ENCODE measurements at places on chromosomes 11 and 22. TPM values are rescaled to one million over a fixed set of nuclear protein-coding genes. Genes with fewer than 3 reads are reported as not detected.

- DNase-seq = no peak
- H3K36me3 ChIP-seq = no peaks in the 10 kb centered on the region
- H3K27ac ChIP-seq = no peak overlapping the region
- no peaks in the 10 kb centered on the region for H3K27me3 ChIP-seq
These were observed 32.5 kb downstream of the ALX4 start for GRCh38 chr11:44277196-44278090.

GRCh38 chr11:278001-278951 lies at the start of gene NLRP6:
Gene NLRP6, plus strand, starts transcription at chr11:278407. Its CDS starts 163 bp downstream, at chr11:278570.
- no peak for DNase-seq
- no peak within 1 kb of the TSS for H3K27ac ChIP-seq
- peaks cover 40% of the 10 kb centered on the region for H3K27me3 ChIP-seq
- H3K36me3 ChIP-seq = no peaks in the 10 kb centered on the region

DNA sequence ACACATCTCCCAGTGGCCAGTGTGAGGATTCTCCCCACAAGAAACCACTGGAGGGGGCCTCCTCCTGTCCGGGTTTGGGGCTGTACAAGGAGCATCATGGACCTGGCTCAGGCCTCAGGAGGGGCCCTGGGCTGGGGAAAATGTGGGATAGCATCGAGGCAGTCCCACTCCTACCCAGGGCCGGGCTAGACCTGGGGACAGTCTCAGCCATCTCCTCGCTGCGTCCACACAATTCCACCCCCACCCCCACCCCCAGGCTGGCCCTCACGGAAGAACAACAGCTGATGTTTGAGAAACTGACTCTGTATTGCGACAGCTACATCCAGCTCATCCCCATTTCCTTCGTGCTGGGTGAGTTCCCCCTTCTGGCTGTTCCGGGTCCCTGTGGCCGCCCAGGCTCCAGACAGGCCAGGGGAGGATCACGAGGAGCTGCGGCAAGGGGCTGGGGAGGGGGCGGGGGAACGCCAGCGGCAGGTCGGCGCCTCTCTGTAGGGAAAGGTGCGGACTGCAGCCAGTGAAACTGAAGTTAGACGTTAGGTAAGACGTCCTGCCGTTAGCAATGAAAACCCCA lies 4.8 kb downstream of the BEST1 start:
- H3K4me3 ChIP-seq = peak overlapping the region; percentile 48
- peak; percentile 97 for DNase-seq
- peak overlapping the region; percentile 91 for H3K27ac ChIP-seq
- peaks cover 40% of the 10 kb centered on the region for H3K4me1 ChIP-seq
- H3K27me3 ChIP-seq = no peaks in the 10 kb centered on the region
- peaks cover 18% of the 10 kb centered on the region for H3K36me3 ChIP-seq

GRCh38 chr11:41612415-41612814 lies 153.0 kb upstream of the LRRC4C start:
- H3K4me1 ChIP-seq = no peaks in the 10 kb centered on the region
- H3K4me3 ChIP-seq = no peak overlapping the region
- DNase-seq = no peak
- H3K27me3 ChIP-seq = no peaks in the 10 kb centered on the region
- H3K36me3 ChIP-seq = no peaks in the 10 kb centered on the region
- H3K27ac ChIP-seq = no peak overlapping the region

- peaks cover 68% of the 10 kb centered on the region for H3K36me3 ChIP-seq
- peak overlapping the region; percentile 84 for H3K4me3 ChIP-seq
- peak; percentile 97 for DNase-seq
These were observed 464 bp upstream of the ANKRD13D start for GRCh38 chr11:67288452-67289225.

- no peak overlapping the region for H3K27ac ChIP-seq
- no peaks in the 10 kb centered on the region for H3K36me3 ChIP-seq
- H3K4me3 ChIP-seq = no peak overlapping the region
- no peaks in the 10 kb centered on the region for H3K27me3 ChIP-seq
- no peak for DNase-seq
- no peaks in the 10 kb centered on the region for H3K4me1 ChIP-seq
These were observed 13.4 kb downstream of the LINC01488 start for GRCh38 chr11:69494851-69495250.

DNA sequence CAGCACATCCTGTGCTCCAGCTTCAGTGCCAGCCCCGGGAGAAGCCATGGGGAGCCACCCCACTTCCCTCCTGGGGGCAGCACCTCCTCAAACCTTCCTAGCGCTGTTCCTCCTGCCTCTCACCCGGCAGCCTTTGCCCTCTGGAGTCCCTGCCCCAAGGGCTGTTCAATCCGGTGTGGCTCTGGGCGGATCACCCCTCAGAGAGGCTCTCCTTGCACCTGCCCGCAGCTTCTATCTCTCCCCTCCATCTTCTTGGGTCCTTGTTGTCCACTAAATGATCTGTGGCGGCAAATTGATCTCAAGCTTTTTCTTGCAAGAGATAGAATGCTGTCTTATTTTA lies 18.1 kb upstream of the CDKN1C start:
- H3K4me1 ChIP-seq = peaks cover 44% of the 10 kb centered on the region
- no peaks in the 10 kb centered on the region for H3K27me3 ChIP-seq
- no peak overlapping the region for H3K27ac ChIP-seq
- no peak overlapping the region for H3K4me3 ChIP-seq
- peaks cover 3% of the 10 kb centered on the region for H3K36me3 ChIP-seq
- no peak for DNase-seq

DNA sequence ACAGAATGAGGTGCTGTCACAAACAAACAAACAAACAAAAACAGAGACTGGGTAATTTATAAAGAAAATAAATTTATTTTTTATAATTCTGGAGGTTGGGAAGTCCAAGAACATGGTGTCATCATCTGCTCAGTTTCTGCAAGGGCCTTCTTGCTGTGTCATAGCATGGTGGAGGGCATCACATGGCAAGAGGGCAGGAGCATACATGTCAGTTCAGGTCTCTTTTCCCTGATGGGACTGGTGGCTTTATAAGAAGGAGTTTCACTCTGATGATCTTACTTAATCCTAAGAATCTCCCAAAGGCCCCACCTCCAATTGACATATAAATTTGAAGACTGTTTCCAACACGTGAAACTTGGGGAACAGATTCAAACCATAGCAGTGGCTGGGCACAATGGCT lies 135.7 kb downstream of the NECTIN1 start:
- H3K27me3 ChIP-seq = no peaks in the 10 kb centered on the region
- DNase-seq = no peak
- no peaks in the 10 kb centered on the region for H3K36me3 ChIP-seq
- H3K27ac ChIP-seq = no peak overlapping the region
- peaks cover 44% of the 10 kb centered on the region for H3K4me1 ChIP-seq

GRCh38 chr11:113531575-113532451 lies 56.6 kb upstream of the DRD2 start:
- H3K4me3 ChIP-seq = no peak overlapping the region
- DNase-seq = no peak
- no peaks in the 10 kb centered on the region for H3K4me1 ChIP-seq

- no peak for DNase-seq
- H3K36me3 ChIP-seq = no peaks in the 10 kb centered on the region
- no peak overlapping the region for H3K4me3 ChIP-seq
- H3K4me1 ChIP-seq = no peaks in the 10 kb centered on the region
- H3K27ac ChIP-seq = no peak overlapping the region
These were observed 462.4 kb downstream of the RAB38 start for GRCh38 chr11:87712802-87713202.

GRCh38 chr11:3907590-3907989 lies 52.1 kb downstream of the STIM1 start:
- no peaks in the 10 kb centered on the region for H3K27me3 ChIP-seq
- peaks cover 63% of the 10 kb centered on the region for H3K4me1 ChIP-seq
- no peaks in the 10 kb centered on the region for H3K36me3 ChIP-seq

DNA sequence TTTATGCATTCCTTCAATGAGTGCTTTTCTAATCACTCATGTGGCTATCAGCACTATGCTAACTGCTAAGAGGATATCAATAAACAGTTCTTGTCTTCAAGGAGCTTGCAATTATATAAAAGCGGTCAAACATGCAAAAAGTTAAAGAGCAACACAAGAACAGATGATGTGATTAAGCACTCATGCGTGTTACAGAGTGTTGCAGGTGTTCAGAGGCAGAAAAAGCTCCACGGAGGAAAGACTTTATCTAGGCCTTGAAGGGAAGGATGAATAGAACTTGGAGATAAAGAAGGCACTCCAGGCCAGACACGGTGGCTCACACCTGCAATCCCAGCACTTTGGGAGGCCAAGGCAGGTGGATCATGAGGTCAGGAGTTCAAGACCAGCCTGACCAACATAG lies 13.6 kb downstream of the CD3E start:
- no peak for DNase-seq
- peaks cover 62% of the 10 kb centered on the region for H3K4me1 ChIP-seq
- peak overlapping the region; percentile 48 for H3K27ac ChIP-seq

DNA sequence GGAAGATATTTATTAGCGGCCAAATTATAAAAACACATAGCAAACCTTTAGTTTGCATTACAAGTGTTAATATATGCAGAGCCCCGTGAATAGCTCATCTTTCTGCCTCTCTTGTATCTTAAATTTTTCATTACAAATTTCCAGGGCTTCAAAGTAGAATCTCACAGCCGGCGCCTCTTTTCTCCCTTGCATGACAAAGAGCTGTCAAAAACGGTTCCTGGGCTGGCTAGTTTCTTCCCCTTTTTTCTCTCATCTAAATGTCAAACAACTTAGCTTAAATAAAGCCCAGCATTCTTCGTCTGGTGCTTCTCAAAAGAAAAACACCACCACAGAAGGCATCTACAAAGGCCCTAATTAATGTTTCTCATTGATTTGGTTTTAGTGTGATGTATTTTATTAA lies 253.0 kb downstream of the INSC start:
- H3K27ac ChIP-seq = no peak overlapping the region
- H3K4me1 ChIP-seq = no peaks in the 10 kb centered on the region
- no peak for DNase-seq
- no peaks in the 10 kb centered on the region for H3K36me3 ChIP-seq
- H3K4me3 ChIP-seq = no peak overlapping the region

DNA sequence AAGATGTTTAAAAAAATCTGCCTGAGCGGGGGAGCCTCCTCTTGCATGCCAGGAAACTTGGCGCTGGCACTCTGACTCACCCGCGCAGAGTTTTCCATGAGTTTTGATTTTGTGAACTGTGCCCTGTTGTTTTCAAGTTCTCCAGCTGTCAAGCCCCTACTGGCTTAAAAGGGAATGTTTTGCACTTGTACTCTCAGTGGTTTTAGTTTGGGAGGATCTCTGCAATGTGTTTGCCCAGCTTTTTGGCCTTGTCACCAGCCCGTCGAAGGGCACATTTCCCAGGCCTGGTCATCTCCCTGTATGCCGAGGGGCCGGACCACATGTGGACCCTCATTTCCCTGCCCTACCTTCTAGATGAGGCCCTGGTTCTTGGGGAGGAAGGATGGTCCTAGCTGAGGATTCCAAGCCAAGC lies 12.2 kb downstream of the MRGPRF start:
- no peaks in the 10 kb centered on the region for H3K27me3 ChIP-seq
- H3K4me3 ChIP-seq = no peak overlapping the region
- no peaks in the 10 kb centered on the region for H3K4me1 ChIP-seq
- no peak for DNase-seq
- H3K27ac ChIP-seq = no peak overlapping the region

- no peaks in the 10 kb centered on the region for H3K27me3 ChIP-seq
- no peak overlapping the region for H3K27ac ChIP-seq
- no peak for DNase-seq
These were observed 6.5 kb upstream of the CERK start for GRCh38 chr22:46744581-46744980.

GRCh38 chr11:123838199-123838598 lies 32.0 kb upstream of the OR6M1 start:
- H3K27ac ChIP-seq = no peak overlapping the region
- no peak for DNase-seq
- H3K27me3 ChIP-seq = no peaks in the 10 kb centered on the region
- H3K4me3 ChIP-seq = no peak overlapping the region
- H3K4me1 ChIP-seq = no peaks in the 10 kb centered on the region
- no peaks in the 10 kb centered on the region for H3K36me3 ChIP-seq

GRCh38 chr11:73335204-73335923 lies 27.3 kb downstream of the ARHGEF17 start:
- H3K36me3 ChIP-seq = no peaks in the 10 kb centered on the region
- H3K27me3 ChIP-seq = no peaks in the 10 kb centered on the region
- no peak overlapping the region for H3K4me3 ChIP-seq
- peak; percentile 61 for DNase-seq

DNA sequence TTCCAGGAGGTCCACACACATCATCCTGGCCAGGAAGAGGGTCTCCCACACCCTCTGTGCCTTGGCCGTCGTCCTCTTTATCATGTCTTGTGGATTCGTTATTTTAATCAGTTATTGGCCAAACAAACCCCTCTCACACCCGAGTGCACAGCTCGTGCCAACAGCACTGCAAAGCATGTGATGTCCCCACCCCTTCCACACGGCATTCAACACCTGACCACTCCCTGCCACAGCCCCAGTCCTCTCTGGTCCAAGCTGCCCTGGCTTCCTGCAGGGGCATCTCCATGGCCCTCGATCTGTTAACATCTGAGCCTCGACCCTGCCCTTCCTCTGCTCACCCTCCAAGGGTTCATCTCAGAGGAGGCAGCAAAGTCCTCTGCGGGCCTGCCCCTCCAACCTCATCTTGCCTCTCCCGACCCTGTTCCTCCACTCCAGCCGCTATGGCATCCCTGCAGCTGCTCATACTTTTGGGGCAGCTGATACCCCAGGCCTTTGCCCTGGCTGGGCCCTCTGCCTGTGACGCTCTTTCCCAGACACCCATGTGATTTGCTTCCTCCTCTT lies 14.0 kb downstream of the MYEOV start:
- no peaks in the 10 kb centered on the region for H3K36me3 ChIP-seq
- H3K27ac ChIP-seq = no peak overlapping the region
- H3K27me3 ChIP-seq = no peaks in the 10 kb centered on the region
- no peak overlapping the region for H3K4me3 ChIP-seq
- H3K4me1 ChIP-seq = peaks cover 24% of the 10 kb centered on the region
- DNase-seq = no peak

GRCh38 chr22:44192098-44192815 lies 11.5 kb downstream of the PARVG start:
- H3K4me1 ChIP-seq = peaks cover 34% of the 10 kb centered on the region
- H3K36me3 ChIP-seq = peaks cover 69% of the 10 kb centered on the region
- no peaks in the 10 kb centered on the region for H3K27me3 ChIP-seq
- peak; percentile 80 for DNase-seq

Gene FAM180B
- 0.13 TPM for polyA plus RNA-seq

Gene FZD4
- polyA plus RNA-seq = not detected

Gene OAF
- polyA plus RNA-seq = 31.5 TPM

Gene LARGE2
- polyA plus RNA-seq = not detected

Gene VSIG2
- not detected for polyA plus RNA-seq

Gene WNT7B
- polyA plus RNA-seq = not detected

Gene TIGD3
- polyA plus RNA-seq = 1.6 TPM

Gene MFNG
- 159 TPM for polyA plus RNA-seq

Gene WT1
- polyA plus RNA-seq = not detected

Gene LMNTD2
- polyA plus RNA-seq = 10.6 TPM

All from CD14-positive monocyte (primary cell).